ELR (cell line): ENCODE measurements at places on chromosomes 6 and 20.

- DNase-seq, result peak; percentile 54
Measured at GRCh38 chr20:52130406-52130805, 61.2 kb downstream of the ZFP64 start.

DNA sequence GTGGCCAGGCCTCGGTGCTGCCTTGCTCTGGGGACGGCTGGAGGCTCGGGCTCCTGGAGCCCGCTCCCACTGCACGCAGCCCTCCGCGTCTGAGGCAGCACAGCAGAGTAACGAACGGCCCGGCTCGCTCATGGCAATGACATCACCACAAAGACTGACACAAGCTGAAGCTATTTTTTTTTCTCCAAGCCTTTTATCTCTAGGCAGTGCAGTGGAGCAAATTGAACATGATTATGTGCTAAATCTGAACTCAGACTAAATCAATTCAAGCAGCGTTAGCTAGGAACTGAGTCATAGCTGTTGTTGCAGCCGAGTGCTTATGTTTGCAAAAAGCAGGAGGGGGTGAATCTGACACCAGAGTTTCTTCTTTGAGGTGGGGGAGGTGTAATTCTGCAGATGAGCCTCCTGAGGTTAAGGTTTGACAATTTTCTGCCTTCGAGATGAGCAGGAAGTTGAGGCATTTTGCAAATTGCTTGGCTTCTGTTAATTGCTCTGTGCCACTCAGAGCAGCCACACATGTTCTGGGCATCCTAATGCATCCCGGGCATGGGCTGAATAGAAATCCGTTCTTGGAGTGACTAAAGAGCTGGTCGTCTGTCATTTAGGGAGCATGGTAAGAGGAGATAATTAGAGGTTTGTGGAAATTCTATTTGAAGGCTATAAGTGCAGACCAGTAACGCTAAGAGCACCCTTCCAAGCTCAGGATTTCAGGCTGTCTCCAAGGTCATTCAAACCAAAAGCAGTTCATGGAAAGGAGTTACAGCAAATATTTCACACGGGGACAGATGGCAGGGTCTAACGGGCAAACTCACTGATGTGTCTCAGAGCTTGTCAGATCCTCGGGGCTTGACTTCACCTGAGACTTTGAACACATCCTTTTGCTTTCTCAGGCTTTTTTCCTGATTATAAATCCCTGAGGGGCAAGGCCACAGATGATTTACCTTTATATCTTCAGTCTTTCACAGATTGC, 155.1 kb upstream of the ENPP5 start:
- DNase-seq, result peak; percentile 13

DNA sequence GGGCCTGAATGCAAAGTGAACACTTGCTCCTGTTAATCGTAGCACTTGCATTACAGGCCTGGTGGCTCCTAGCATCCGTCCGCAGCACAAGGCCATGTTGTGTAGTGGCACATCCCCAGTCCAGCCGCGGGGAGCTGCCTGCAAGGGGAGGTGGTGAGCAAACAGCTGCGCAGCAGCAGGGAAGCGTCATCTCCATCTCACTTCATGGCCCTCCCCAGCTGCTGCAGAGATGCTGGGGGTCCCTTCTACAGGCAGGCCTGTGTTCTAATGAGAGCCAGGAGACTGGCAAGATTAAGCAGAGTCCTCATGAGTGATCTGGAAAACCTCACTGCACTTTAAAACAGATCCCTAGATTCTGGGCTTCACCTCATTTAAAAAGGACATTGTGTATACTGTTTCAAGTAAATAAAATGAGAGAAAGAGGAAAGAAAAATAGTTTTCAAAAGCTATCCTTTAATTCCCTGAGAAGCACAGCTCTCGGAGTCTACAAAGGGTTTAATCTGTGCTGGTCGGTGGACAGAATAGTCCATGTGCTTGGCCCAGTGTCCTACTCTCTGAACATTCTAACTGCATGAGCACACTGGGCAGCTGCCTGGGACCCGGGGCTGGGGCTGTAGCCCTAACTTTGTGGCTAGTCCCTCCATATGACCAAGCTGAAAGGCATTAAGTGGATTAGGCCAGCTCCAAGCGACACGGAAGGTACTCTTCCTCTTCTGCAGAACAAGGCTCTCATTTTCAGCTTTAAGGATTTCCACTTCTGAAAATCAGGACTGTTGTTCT, 125.8 kb downstream of the LY86 start:
- no peak for DNase-seq

GRCh38 chr6:163354085-163354484, 60.4 kb upstream of the QKI start:
- peak; percentile 11 for DNase-seq

DNA sequence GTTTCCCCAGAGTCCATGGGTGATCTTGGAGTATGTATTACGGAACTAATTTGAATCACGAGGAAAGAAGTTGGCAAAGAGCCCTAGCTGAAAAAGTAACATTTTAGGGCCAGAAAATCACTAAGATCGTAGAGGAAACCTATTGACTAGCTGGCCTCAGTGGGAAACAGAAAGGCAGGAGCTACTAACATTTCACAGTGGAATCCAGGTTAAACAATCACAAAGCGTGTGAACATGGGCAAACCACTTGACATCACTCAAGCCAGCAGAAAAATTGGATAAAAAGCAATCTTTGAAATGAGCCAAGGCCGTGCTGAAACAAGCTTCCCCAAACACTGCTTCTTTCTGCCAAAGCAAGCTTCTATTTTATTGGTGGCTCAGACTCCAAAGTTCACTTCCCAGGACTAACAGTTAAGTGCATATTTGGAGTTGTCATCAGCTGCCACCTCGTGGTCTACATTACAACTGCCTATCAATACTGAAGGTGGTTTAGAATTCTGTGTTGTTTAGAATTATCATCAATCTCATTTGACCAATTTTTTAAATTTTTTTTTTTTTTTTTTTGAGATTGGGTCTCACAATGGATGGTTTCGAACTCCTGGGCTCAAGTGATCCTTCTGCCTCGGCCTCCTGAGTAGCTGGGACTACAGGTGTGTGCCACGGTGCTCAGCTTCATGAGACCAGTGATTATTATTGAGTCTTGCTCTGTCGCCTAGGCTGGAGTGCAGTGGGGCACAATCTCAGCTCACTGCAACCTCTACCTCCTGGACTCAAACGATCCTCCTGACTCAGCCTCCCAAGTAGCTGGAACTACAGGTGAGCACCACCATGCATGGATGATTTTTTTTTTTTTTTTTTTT, 10.6 kb downstream of the RPS10 start:
- peak; percentile 63 for DNase-seq

GRCh38 chr6:27288136-27289044, 23.7 kb downstream of the POM121L2 start:
- peak; percentile 45 for DNase-seq

DNA sequence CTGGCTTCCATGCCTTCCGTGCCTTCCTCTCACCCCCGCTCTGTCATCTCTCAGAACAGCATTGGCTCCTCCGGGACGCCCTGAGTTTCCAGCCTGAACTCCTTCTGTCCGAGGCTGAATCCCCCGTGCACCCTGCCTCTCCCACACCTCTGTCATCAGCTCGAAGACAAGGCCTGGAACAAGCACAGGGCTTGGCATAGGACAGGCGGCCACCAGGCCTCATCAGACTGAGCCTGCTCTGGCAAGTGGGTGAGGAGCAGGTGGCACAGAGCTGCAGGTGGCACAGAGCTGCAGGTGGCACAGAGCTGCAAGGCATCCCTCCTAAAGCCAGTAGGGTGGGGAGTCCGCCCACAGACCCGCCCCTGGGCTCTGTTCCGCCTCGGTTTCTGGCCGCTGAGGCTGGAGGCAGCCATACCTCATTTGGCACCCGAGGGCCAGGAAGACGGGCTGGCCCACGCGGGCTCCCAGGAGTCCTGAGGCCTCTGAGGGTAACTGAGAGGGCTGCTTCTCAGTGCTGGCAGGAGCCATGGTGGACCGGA, 60.2 kb downstream of the EZR start:
- DNase-seq, result no peak

- peak; percentile 77 for DNase-seq
Measured at GRCh38 chr6:31908791-31909190, 6.9 kb upstream of the ZBTB12 start.

- no peak for DNase-seq
Measured at GRCh38 chr6:166776571-166776970, 149.5 kb upstream of the RPS6KA2 start.

- DNase-seq, result no peak
Measured at GRCh38 chr20:64082126-64082731, 2.0 kb downstream of the LKAAEAR1 start.

DNA sequence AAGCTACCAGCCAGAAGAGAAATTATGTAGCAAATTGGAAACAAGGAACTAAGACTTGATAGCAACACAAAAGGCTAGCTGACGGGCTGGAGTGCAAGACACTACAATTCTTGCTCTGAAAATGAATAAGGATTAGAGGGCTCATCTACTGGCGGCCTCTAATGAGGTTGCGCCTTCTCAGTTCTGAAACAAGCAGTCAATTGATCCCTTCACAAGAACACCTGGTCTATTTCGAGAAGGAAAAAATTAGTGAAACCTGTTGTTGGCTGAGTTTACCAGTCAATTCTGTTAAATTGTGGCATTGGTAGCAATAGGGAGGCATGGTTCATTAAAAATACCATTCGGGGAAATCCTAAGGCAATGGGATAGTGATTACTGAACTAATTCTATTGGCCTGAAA, 74.8 kb upstream of the JARID2 start:
- DNase-seq, result no peak

DNA sequence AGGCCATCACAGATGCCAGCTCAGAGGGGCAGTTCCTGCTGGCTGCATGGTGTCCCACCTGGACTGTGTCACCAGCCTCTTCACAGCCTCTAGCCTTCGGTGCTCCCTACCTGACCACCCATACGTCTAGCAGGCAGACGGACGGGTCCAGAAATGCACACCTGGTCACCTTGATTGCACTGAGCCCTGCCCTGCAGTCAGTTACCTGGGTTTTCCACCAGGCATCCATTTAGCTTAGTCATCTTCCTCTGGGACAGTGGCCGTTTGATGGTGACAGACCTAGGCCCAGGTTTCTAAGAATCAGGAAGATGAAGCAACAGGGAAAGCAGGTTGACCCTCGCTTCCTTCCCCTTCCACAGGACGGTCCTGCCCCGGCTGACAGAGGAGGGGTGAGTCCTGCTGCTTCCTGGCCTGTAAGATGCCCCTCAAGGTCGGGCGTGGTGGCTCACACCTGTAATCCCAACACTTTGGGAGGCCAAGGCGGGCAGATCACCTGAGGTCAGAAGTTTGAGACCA, 9.8 kb upstream of the BPI start:
- DNase-seq, result no peak

DNA sequence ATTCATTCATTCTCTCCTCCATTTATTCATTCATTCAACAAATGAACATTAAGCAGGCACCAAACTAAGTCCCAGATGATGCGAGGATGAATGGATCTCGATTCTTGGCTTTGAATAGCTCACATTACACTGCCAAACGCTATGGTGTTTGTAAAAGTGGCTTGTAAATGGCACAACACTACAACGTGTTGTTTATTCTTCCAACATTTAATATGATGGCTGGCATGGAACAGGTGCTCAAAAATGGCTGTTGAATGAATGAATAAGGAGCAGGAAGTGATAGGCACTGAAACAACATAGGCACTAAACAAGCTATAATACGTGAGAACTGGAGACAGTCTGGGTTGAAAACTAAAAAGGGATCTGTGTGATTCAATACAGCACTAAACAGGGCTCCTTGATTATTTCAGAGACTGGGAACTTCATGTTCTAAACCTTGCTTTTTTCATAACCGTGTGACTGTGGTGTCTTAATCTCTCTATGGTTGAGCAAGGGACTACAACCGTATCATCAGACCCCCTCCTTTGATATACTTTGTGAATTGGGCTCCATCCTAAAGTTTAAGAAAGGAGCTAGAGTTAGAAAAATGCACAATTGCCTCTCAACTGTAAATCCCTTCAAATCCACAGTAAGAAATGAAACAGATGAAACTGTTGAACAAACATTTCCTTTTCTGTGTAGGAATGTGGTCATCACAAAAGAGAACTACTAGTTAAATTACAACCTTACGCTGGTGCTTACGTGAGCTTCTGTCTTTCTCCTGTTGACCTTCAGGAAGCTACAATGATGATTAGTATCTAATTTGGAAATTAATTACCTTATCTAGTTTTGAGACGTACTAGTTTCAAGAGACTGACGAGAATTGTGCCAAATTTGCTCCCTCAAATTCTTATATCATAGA, 16.9 kb upstream of the SLC16A10 start:
- no peak for DNase-seq

- peak; percentile 98 for DNase-seq
Measured at GRCh38 chr20:44187054-44187771, at the start of gene JPH2. Gene JPH2, minus strand, starts transcription at chr20:44187188. Its CDS starts 483 bp downstream, at chr20:44186705.

- peak; percentile 27 for DNase-seq
Measured at GRCh38 chr6:106324726-106325335, 729 bp downstream of the ATG5 start.

GRCh38 chr6:69792292-69792691, 4.5 kb downstream of the LMBRD1 start:
- DNase-seq, result no peak

DNA sequence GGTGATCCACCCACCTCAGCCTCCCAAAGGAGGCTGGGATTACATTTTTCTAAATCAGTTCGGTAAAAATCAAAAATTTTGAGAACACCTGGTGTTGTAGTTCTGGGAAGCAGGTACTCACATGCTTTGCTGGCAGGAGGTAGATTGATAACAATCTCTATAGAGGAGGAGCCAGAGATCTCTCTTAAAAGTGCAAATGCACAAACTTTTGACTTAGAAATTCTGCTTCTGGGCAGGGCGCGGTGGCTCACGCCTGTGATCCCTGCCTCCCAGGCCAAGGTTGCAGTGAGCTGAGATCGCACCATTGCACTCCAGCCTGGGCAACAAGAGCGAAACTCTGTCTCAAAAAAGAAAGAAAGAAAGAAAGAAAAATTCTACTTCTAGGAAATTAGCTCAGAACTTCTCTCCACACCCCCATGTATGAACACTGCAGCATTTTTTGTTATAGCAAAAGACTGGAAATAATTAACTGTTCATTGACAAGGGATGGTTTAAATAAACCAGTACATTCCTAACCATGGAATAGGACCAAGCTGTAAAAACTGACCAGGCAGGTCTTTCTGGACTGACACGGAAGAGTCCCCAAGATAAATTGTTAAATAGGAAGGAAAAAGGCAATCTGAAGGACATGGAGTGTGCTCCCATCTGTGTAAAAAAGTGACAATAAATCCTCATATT, 14.4 kb upstream of the TRIB3 start:
- no peak for DNase-seq

GRCh38 chr6:5936631-5937030, 70.1 kb downstream of the NRN1 start:
- DNase-seq, result no peak

DNA sequence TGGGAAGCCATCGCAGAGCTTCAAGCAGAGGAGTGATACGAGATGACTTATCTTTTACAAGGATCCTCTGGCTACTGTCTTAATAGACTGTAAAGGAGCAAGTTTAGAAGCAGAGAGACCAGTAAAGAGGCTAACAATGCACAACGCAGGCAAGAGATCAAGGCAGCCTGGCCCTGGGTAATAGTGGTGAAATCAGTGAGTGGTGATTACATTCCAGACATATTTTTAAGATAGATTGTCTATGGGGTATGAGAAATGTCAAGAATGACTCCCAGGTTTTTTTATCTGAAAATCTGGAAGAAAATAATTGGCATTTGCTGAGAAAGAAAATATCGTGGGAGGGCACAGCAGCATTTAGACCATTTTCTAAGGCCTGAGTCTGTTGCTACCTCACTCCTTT, 213.6 kb upstream of the HTR1E start:
- no peak for DNase-seq

GRCh38 chr6:4253604-4254231, 118.3 kb upstream of the ECI2 start:
- DNase-seq, result peak; percentile 63
